ENCODE measurements at places on chromosomes 3 and 15.

DNA sequence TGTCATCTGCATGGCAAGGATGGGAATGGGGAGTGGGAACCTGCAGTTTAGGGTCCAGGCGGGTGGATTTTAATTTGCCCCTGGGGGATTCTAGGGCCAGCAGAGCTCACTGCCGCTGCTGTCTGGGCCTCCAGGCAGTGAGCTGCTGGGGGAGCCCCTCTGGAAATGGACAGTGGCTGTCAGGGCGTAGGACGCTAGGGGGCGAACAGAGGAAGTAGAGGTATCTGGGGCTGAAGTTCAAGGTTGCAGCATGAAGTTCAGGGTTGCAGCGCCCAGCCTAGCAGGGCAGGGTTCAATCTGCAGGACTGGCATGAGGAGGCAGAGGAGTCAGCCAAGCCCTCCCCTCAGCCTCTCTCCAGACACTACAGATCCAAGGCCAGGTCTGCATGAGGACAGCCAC, 49.5 kb downstream of the APBA2 start:
- no peak for DNase-seq

DNA sequence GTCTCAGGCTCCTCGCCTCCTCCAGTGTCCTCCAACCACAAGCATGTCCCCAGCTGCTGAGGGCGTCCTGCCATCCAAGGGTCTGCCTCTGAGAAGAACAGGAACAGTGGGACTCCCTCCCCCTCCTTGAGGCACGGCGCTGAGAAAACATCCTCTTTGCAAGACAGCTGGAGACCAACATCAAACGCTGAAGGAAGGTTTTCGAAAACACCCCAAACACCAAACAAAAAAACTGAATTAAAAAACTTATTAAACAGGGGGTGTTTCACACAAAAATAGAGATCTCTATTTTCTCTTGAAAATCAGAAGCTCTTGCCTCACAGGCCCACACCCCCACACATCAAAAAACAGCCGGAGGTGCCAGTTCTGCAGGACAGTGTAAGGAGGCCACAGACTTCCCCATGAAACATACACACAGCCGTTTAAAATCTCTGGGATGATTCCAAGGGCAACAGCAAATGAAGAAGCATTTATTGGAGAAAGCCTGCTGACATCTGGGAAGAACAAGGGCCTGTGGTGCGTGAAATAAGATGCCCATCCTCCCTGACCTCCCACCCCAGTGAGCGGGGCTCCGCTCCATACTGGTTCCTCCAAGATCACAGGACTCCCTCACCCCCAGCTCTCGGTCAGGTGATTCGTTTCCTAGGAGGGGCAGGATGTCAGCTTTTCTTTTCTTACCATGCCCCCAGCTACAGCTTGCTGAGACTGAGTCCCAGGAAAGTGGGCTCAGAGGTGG, 71.3 kb downstream of the NUP210 start:
- no peak for DNase-seq

DNA sequence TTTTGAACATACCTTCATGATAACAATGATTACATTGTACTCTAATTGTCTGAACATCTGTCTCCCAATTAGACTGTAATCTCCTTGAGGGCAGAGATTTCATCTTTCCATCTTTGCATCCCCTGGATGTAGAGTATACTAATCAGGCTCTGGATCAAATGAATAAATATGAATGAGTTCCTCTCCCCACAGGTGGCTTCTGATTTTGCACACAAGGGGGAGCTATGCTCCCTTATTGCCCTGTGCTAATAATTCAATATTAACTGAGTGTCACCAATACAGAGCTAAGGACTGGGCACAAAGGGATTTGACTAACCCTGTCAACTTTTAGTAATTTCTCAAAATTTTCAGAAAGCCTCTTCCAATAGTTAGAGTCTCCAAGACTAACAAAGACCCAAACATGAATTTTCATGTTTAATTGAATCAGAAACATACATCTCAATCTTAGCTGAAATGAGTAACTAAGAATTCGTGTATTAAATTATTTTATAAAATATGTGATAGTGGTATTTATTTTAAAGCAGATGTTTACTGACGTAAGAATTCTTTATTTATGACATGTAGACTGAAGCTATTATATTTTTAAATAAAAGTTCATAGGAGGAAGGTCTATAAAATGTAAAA, 3.0 kb downstream of the DUOXA1 start:
- DNase-seq, result no peak

DNA sequence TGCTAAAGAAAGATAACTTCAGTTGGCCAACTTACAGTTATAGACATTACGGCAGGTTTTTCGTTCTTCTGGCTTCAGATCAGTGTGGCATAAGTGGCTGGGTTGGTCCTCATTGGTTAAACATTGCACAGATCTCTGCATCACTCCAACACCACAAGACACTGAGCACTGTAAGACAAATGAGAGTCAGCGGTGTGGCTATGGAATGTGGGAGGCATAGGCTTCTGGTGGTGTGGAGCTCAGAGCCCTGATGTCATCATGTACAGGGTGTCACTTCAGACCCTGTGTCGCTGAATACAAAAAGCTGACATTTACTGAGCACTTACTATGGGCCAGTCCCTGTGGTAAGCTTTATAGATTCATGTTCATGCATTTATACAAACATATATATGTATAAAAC, 146.0 kb downstream of the ADAMTS9 start:
- no peak for DNase-seq

DNA sequence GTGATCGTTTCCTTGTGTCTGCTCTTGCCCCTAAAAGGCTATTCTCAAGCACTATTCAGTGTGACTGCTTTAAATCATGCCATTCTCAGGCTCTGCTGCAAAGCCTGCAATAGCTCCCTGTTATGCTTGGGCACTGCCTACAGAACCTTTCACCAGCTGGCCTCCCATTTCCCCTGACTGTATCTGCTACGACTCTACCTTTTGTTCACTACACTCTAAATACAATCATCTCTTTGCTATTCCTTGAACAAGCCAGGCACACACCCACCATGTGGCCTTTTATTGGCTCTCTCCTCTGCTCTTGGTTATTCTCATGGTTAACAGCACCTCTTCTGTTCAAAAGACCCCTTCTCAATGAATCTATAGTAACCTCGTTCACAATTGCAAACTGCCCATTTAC, 29.6 kb upstream of the FNDC3B start:
- no peak for DNase-seq

- no peak for DNase-seq
Measured at GRCh38 chr3:186068243-186068552, 40.7 kb downstream of the ETV5 start.

DNA sequence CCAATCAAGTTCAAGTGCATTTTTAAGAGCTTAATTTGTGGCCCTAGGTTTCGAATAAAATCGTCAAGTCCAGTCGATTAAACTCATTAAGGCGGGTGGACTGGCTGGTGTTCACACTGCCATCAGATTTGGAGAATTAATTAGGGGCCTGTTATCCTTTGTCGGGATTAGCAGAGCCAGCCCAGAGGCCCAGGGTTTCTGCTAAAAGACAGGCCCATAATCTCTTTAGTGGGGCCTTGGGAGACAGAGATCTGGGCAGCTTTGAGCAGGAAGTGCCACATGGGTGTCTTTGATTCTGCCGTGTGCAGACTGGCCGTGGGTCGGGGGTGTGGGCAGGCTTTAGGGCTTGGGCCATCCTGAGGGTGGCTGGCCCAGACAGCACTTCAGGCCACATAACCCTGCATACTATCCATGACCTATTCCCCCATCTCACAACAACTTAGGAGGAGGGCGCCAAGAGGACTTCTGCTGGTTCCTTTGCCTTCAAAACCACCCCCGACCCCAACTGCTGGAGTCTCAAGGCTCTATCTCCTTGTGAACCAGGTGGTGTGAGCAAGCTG, 94.7 kb downstream of the PLXNA1 start:
- no peak for DNase-seq
